ENCODE measurements at places on chromosomes 6 and 20.

GRCh38 chr20:20235681-20236080 is 132.2 kb upstream of the INSM1 start:
- no peak for DNase-seq

DNA sequence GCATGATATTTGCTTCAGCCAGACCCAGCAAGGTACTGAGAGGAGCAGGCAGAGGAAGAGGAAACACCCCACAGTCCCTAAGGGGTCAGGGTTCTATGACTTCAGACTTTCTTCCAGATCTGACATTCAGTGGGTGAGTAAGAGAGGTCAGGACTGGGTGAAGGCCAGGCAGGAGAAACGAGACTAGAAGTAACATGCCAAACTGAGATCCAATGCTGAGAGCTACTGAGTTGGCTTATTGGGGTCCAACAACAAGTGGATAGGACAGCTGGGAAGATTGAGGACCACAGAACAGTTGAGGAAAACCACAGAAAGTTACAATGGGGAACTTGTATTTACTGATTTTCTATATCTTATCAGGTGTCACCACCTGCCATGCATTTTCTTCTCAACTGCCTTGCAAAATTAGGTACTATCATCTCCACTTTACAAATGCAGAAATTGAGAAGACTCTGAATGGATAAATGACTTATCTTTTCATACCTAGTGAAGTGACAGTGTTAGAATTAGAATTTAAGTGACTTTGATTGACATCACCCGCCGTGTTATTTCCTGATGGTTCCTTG is 43.8 kb upstream of the HIVEP1 start:
- no peak for DNase-seq

- no peak for DNase-seq
These were observed 73.0 kb downstream of the EYA2 start for GRCh38 chr20:46967646-46968045.

DNA sequence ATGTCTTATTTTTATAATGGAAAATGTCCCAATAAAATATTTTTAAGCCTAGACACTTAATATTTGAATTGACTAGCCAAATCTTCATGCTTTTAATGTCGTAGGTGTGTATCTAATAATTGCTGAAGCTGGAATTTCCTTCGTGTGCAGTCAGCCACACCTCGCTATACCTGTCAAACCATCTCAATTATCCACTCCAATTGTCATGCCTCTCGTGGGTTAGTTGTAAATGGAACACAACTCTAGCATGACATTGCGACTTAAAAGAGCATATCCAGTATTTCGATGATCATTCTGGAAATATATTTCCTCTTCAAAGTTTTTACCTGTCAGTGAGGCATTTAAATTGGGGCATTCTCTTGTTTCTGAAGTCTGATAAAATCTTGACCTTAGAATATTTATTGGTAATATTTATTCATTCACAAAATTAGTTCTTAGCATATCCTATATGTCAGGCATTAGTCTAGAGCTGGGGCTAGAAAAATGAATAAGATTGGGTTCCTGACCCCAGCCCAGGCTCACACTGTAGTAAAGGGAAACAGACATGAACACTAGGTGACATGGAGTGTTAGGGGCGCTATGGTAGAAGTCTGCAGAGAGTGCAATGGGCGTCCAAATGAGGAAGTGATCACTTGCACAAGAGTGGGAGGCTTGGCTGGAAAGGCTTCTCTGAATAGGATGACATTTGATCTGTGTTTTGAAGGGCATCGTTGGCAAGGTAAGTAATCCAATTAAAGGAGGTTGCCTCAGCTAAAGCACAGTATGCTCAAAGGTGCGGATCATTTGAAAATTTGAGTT is 11.0 kb upstream of the CFAP206 start:
- DNase-seq: no peak

DNA sequence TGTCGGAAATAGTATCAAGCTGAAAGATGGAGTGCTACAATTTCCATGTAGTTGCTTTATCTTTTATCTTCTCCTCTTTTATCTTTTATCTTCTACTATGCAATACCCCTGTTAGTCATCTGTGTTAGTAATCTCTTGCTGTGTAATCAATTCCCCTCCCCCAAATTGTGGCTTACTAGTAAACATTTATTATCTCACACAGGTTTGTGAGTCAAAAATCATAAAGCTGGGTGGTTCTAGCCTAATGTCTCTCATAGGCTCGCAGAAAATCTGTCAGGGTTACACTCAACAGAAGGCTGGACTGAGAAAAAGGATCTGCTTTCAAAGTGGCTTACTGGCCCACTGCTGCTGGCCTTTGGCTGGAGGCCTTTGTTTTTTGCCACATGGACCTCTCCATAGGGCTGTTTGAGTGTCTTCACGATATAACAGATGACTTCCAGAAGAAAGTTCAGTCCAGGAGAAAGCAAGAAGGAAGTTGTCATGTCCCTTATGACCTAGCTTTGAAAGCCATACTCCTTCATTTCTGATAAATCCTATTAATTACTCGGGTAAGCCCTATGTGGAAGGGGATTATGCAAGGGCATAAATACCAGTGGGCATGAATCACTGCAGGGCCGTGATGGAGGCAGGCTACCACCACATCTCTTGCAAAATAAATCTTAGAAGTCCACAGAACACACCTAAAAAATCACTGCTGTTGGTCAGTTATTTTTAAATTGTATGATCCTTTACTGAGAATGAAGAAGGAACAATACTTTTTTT is 24.5 kb upstream of the PTCHD4 start:
- DNase-seq: no peak

DNA sequence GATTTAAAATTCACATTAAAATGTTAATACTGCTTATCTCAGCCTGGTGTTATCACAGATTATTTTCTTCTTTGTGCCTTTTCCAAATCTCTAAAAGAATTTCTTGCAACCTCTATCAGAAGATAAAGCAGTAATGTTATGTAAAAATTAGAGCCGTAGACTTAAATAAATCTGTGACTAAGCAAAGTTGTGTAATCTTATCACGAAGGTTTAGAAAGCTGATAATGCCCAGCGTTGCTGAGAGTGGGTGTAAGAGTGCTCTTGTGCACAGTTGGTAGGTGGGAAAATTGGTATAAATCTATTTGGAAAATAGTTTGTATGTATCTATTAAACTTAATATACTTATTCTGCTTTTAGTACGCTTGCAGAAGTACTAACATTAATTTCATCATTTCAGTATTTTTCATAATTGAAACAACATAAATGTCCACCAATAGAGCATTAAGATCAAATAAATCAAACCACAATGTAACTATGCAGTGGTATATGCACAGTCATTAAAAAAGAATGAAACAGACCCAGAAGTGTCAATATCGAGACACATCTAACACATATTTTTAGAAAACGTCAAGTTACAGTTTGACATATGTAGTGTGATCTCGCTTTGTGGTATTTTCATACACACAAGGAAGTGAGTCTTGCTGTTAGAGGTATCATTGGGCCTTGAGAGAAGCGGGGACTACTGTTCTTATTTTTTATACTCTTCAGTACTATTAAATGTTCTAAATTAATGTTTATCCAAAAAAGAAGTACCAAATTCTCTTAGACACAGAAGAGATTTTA is 54.4 kb upstream of the PBOV1 start:
- DNase-seq: no peak

DNA sequence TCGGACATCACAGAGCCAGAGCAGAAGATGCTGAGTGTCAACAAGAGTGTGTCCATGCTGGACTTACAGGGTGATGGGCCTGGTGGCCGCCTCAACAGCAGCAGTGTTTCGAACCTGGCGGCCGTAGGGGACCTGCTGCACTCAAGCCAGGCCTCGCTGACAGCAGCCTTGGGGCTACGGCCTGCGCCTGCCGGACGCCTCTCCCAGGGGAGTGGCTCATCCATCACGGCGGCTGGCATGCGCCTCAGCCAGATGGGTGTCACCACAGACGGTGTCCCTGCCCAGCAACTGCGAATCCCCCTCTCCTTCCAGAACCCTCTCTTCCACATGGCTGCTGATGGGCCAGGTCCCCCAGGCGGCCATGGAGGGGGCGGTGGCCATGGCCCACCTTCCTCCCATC is 11.4 kb upstream of the ZBTB9 start:
- DNase-seq: no peak

Measured in CD4-positive, alpha-beta T cell treated with Interleukin-17A for 1 hour (primary cell).